ENCODE measurements at places on chromosomes 3 and 15.

DNA sequence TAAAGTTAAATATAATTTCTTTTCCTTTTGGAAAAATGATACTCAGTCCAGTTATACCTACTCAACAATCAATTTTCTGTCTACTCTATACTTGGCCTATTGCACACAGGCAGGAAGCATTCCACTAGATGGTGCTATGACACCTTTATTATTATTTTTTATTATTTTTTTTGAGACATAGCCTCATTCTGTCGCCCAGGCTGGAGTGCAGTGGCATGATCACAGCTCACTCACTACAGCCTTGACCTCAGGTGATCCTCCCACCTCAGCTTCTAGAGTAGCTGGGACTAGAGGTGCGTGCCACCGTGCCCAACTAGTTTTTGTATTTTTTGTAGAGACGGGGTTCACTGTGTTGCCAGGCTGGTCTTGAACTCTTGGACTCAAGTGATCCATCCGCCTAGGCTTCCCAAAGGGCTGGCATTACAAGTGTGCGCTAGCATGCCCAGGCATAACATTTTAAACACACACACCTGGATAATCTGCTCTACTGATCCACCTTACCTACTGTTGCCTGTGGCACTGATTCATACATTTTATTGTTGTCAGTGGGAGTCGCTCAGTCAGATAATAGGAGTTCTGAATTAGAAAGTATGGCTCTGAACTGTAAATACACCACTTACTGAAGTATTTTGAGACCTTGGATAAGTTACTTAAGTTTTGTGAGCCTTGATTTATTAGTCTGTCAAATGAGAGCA is 56.2 kb downstream of the EIF3J start:
- no peak for DNase-seq

- DNase-seq, result no peak
Observed at GRCh38 chr3:175743733-175744400, 884.7 kb downstream of the NAALADL2 start.

DNA sequence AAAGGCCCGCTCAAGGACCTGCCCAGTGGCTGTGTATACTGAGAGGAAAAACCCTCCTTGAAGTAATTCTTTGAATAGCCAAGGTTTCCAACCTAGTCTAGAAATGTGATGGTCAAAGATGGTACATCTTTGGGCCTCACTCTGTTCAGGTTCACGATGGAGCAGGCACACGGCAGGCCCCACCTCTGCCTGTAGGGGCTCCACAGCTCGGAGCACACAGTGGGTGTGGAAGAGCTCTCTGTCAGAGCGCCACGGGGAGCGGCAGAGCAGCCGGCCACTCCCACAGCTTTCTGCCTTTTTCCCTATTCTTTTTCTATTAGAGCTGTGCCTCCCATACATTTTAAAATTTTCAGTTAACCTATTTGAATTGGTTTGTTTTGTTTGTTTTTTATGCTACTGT is 89.5 kb downstream of the CTNNB1 start:
- no peak for DNase-seq

DNA sequence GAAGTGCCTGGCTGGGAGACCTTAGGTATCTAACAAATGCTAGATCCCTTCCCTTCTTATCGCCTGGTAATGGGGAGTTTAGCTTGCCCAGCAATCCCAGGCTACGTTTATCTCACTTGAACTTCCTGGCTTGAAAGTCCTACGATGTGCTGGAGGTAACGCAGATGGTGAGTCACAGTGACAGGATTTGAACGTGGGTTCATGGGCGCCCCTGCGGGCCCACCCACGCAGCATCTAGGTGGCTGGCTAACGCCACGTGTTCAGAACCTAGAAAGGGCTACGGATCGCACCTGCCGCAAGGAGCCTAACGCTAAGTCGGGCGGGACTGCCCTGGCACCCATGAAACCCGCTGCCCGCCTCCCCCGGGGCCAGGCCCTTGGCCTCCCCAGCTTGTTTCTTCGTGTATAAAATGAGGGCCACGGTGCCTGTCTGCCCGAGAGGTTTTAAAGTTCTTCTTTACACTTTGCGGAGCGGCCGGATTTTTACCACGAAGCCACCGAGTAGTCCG is 600 bp upstream of the USP3 start:
- DNase-seq, result peak; percentile 77

GRCh38 chr15:39084674-39085530 is 496.0 kb upstream of the THBS1 start:
- DNase-seq, result no peak

- DNase-seq, result no peak
Observed at GRCh38 chr15:25469377-25469776, 30.6 kb upstream of the UBE3A start.

DNA sequence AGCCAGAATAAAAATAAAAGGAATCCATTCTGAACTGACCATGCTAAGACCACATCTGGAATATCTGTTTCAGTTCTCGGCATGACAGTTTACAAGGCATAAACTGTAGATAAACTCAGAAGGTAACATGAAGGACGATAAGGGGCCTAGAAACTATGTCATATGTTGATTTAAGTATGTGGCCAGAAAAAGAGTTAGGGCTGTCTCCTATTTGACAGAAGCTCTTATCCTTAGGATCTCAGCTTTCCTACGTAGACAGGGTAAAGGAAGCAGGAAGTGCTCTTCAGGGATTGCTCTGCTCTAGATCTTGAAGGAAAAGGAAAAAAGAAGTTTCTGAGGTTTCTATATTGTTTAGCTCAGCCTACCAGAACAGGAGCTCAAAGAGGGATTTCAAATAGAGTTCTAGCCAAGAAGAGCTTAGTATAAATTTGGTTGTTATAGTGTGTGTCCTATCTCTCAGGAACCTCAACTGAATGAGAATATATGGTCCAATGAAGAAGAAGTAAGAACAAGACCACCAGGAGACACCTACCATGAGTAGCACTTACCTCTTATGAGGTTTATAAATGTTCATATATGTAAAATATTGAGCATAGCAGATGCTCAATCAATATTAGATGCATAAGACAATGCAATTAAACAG is 59.2 kb downstream of the TP53BP1 start:
- DNase-seq, result no peak

GRCh38 chr15:68789091-68789490 is 31.6 kb downstream of the ANP32A start:
- DNase-seq, result no peak

- no peak for DNase-seq
Observed at GRCh38 chr3:46913644-46914043, 36.1 kb downstream of the PTH1R start.

DNA sequence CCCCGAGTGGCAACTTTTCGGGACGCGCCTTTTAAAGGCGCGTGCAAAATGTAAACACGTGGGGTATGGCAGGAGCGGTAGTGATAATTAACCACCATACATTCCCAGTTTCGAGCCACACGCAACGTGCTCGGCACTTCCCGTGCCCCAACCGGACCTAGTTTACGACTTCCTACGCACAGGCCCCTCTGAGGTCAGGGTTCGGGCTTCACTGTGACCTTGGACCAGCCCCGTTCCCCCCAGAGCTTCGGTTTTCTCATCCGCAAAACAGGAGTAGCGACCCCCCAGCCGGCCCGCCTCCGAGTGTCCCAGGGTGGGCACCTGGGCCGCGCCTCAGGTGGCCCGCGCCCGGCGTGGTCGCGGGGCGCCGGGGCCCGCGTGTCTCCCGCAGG is 451 bp downstream of the CHCHD4 start:
- peak; percentile 37 for DNase-seq

DNA sequence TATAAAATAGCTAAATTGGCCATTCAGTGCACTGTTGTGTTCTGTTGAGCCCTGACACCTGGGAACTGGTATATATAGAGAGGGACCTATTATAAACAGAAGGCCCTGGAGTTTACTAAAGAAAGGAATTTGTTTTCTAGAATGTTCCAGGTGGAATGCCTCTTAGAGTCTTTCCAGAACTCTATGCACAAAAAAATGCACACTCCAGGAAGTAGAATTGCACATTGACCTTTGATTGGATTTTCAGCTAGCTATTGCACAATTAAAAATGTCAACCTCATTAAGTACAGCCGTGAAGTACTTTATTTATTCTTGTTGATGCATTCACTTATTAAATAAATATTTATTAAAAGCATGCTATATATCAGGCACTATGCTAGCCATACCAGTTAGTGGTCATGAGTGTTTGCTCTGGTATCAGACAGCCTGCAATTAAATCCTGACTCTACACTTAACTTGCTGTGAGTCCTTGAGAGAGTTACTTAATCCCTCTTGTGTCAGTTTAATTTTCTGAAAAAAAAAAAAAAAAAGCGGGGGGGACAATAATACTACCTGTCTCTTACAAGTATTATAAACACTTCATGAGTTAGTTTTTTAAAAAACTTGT is 40.8 kb downstream of the NDUFB4 start:
- no peak for DNase-seq

DNA sequence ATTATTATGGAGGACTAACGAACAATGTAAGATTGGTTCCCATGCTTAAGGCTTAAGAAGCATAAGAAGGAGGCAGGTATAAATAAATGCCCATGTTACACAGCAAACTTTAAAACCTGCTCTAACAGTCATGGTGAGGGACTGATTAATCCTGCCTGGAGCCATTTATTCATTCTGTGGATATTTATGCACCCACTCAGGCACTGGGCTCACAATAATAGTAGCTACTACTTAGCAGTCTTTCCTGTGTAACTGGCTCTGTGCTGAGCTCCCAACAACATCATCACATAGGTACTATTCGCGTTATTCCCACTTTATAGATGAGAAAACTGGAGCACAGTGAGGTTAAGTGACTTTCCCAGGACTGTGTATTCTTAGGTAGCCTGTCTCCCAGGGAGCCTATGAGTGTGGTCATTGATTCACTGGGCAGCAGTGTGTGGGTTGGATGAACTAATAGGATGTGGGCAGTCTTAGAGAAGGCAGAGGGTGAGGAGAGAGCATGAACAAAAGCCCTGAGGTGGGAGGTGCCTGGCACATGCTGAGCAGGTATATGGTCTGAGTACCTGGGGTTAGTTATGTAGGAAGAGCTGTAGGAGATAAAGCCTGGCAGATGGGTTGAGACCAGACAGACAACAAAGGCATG is 44.1 kb upstream of the UMPS start:
- no peak for DNase-seq

- DNase-seq, result no peak
Observed at GRCh38 chr15:45174069-45174468, 13.7 kb downstream of the SHF start.

GRCh38 chr3:130839813-130840212 is 54.1 kb upstream of the ATP2C1 start:
- no peak for DNase-seq
